Left renal pelvis (tissue), 4 donors: ENCODE measurements at places on chromosomes 16 and 17.

DNA sequence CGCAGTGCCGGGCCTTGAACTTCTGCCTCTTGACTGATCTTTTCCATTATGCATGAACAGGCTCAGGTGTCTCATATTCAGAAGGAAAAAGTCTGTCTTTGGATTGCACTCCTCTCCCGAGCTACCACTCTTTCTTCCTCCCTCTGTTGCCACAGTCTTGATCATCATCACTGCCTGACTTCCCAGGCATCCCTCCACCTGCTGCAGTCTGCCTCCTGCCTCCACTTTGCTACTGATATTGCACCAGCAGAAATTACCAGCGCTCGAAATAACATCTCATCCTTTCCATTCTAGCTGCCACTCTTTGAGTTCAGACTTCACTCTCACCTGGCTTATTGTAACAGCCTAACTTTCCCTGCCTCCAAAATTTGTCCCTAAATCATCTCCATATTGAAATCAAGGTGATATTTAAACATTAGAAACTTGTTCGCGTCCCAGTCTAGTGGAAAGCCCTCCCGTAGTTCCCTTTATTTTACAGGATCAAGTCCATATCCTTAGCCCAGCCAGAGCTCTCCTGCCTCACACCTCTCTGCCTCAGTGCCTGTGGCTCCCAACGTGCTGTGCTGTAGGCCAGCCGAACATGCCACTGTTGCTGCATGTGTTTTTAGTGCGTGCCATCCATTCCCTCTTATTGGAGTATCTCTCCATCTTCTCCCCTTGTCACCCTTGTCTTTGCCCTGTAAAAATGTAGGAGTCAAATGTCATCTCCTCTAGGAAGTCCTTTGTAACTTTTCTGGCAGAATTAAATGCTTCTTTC lies 39.9 kb downstream of the NUP88 start:
- no peak for DNase-seq

GRCh38 chr16:12901597-12902461 lies at the start of gene SHISA9:
TSS of gene SHISA9 (plus strand) at chr16:12901598.
- no peak for DNase-seq

DNA sequence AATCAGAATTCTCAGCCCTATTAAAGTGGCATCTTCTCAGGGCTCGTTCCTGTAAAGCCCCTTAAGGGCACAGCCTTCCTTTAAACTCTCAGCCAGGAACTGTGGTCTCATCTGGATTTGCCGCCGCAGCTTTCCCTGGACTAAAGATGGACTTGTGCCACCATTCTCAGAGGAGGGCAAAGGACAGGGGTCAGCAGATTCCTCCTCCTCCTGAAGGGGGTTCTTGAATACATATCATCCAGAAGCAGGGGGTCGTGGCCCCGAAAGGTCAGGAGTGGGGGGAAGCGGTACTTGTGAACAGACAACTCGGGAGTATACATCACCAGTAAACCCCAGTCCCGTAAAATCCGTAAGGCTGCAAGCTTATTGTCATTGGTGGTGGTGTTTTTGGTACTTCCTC lies 174.8 kb downstream of the RPTOR start:
- DNase-seq: no peak

- no peak for DNase-seq
Observed at GRCh38 chr16:60127196-60127595, 1393.1 kb upstream of the GOT2 start.

GRCh38 chr17:19744492-19744891 lies 3.6 kb downstream of the ALDH3A1 start:
- DNase-seq: no peak

- no peak for DNase-seq
Observed at GRCh38 chr17:17876959-17877528, 40.3 kb upstream of the SREBF1 start.

DNA sequence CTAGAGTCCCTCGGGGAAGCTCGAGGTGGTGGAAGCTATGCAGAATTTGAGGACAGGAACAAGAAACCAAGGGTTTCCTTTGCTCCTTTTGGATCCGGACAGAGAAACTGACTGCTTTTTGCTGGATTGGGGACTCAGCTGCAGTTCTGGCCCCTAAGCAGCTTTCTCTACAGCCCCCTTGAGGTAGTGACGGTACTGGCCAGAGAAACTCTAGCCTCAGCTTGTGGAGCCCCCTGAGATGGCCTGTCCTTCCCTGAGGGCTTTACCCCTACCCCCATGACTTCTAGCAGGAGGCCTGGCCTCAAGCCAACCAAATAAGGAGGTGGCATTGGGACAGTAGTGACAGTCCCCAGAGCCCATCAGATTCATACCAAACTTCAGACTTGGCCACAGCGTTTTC lies 118.1 kb downstream of the IRX5 start:
- no peak for DNase-seq

- DNase-seq: no peak
Observed at GRCh38 chr17:76233588-76234353, 6.5 kb downstream of the RNF157 start.

GRCh38 chr17:20141198-20141972 lies 132.2 kb downstream of the SPECC1 start:
- no peak for DNase-seq

DNA sequence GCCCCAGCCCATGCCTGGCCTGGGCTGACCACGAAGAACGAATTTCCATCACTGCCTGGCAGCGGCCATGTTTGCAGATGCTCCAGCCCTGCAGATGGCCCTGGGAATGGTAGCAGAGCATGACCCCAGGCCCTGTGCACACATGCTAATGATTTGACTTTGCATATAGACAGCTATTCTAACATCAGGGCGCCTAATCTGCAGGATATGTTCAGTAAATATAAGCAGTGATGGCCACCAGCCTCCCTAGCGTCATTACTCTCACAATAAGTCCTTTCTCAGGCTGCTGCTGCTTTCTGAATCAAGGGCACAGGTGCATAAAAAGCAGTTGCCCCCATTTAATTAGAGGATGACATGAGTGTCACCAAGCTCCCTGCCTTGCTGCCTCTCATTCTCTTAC lies 24.2 kb downstream of the DNAH9 start:
- DNase-seq: no peak

DNA sequence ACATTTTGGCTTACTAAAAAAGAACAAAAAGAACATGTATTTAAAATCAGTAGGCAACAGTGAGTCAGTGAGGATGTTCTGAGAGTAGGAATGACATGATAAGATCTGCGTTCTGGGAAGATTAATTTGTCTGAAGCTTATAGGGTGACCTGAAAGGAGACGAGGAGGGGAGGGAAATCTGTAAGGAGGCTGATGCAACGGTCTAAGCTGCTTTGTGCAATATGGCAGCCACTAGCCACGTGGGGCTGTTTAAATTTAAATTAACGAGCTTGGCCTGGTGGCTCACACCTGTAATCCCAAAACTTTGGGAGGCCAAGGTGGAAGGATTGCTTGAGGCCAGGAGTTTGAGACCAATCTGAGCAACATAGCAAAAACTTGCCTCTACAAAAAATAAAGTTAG lies 181.6 kb upstream of the CACNG3 start:
- no peak for DNase-seq

GRCh38 chr16:26175944-26176343 lies 484.2 kb downstream of the HS3ST4 start:
- no peak for DNase-seq

GRCh38 chr17:4248504-4249277 lies 15.1 kb downstream of the ANKFY1 start:
- DNase-seq: no peak

DNA sequence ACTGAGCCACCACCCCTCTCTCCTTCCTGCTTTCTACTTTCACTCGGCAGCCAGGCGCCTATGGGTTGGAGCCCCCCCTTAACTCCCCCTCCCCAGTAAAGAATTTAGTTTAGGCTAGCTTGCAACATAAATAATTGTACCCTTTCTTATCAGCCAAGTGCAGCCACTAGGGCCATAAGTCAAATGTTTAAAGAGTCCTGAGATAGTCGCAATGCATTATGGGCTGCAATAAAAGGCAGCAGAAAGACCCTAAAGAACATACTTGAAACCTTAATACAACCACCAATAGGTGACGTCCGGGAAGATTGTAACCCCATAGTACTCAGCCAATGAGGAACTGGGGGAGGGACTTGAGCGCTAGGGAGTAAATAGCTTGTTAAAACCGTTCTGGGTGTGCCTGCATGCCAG lies 40.5 kb downstream of the C16orf82 start:
- no peak for DNase-seq

GRCh38 chr17:57552114-57552624 lies 192.9 kb downstream of the CCDC182 start:
- peak; percentile 67 for DNase-seq

DNA sequence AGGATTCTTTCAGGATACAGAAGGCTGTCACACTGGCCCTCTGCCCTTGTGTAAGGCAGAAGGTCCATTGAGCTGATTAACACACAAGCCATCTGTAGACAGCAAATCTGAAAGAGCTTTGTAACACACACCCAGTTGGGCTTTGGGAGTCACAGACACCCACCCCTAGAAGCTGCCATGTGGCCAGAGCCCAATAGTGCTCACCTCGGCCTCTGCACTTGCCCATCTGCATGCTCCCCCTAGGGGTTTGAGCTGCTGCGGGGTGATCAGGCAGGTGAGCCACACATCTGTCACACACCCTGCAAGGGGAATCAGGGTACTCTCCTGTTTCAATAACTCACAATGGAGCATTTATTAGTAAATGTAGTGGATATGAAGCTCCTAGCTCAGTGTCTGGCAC lies 138.3 kb downstream of the CHD9NB start:
- no peak for DNase-seq

- no peak for DNase-seq
Observed at GRCh38 chr17:19554393-19554792, 20.7 kb downstream of the SLC47A1 start.

- DNase-seq: no peak
Observed at GRCh38 chr16:1330260-1330914, 3.1 kb upstream of the BAIAP3 start.

DNA sequence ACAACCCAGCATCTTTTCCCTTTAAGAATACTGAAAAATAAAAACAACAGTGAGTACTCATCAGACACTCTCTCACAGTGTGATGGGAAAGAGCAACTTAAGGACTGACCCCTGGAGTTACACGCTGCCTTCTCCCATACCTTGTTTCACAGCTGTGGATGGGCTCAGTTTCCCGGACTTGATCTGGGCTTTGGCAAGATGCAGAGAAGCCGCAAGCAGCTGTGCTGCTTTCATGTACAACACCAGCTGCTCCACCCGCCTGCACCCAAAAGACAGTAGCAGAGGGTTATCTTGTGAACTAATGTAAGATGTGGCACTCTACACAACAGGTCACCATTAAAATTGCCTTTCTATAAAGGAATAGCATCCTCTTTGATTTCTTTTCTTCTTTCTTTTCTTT lies 32.7 kb upstream of the ALDH3A1 start:
- DNase-seq: no peak

GRCh38 chr17:61337290-61337689 lies 62.4 kb upstream of the TBX2 start:
- no peak for DNase-seq

- no peak for DNase-seq
Observed at GRCh38 chr17:40997361-40997760, 2.3 kb downstream of the KRTAP3-2 start.

- no peak for DNase-seq
Observed at GRCh38 chr17:44069974-44070454, 521 bp upstream of the G6PC3 start.

GRCh38 chr17:30292286-30292858 lies 628 bp upstream of the BLMH start:
- DNase-seq: no peak

DNA sequence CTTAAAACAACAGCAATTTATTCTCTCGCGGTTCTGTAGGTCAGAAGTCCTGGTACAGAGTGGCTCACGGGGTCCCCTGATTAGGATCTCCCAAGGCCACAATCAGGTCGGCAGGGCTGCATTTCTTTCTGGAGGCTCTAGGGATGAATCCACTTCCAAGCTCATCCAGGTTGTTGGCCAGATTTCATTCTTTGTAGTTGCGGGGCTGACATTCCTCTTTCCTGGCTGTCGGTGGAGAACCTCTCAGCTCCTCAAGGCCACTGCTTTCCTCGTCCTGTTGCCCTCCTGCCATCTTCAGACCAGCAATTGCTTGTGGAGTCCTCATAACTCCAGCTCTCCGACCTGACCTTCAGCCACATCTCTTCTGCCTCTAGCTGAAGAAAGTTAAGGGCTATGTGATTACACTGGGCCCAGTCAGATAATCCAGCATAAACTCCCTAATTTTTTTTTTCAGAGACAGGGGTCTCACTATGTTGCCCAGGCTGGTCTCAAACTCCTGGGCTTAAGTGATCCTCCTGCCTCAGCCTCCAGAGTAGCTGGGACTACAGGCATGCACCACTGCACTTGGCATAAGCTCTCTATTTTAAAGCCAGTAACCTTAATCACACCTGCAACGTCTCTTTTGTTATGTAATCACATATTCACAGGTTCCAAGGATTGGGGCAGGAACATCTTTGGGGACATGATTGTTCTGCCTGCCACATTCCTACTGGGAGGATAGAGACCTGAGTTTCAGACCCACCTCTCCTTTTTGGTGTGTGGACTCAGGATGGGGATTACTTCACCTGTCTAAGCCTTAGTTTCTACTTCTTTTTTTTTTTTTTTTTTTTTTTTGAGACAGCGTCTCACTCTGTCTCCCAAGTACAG lies 4.1 kb upstream of the GAST start:
- no peak for DNase-seq

GRCh38 chr16:86307514-86307903 lies 202.8 kb upstream of the FOXF1 start:
- DNase-seq: no peak
